ENCODE measurements at places on chromosomes 2 and 18.

DNA sequence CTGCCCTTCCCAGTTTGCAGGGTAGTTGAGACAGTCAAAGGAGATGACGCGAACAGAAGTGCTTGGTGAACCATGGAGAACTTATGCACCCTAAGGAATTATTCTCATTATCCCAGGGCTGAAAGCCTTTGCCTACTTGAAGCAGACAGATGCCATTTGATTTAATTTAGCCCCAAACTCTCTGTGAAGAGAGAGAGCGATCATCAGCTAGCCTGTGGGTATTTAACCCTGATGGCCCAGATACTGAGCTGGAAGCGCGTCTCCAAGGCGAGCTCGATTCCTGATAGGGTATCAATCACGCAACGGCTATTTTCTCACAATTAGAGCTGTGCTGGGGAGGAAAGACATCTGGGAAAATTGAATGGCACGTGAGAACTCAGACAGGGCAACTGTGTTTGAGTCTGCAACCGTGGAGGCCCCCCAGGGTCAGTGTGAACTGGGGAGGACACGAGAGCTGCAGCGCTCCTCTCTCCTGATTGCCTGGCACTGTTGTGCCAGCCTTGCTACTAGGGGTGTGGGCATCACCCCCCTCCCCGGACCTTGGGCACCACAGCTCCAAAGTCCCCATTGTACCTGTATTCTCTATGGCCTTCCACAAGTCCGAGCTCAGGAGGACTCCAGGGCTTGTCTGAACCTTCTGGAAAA, 73.2 kb downstream of the CAPN13 start:
- DNase-seq: no peak
- H3K27me3 ChIP-seq: no peaks in the 10 kb centered on the region
- no peak overlapping the region for H3K27ac ChIP-seq
- H3K4me3 ChIP-seq: no peak overlapping the region
- H3K4me1 ChIP-seq: peaks cover 6% of the 10 kb centered on the region
- no peaks in the 10 kb centered on the region for H3K36me3 ChIP-seq

GRCh38 chr2:28981016-28981441, at the start of gene TOGARAM2:
Gene TOGARAM2 (plus strand): TSS chr2:28981298. CDS start chr2:28994835, 13,537 bp downstream.
- no peak within 1 kb of the TSS for H3K27ac ChIP-seq
- H3K4me3 ChIP-seq: no peak within 1 kb of the TSS
- peaks cover 9% of the 10 kb centered on the region for H3K4me1 ChIP-seq
- DNase-seq: peak; percentile 39
- H3K36me3 ChIP-seq: no peaks in the 10 kb centered on the region
- H3K27me3 ChIP-seq: no peaks in the 10 kb centered on the region

DNA sequence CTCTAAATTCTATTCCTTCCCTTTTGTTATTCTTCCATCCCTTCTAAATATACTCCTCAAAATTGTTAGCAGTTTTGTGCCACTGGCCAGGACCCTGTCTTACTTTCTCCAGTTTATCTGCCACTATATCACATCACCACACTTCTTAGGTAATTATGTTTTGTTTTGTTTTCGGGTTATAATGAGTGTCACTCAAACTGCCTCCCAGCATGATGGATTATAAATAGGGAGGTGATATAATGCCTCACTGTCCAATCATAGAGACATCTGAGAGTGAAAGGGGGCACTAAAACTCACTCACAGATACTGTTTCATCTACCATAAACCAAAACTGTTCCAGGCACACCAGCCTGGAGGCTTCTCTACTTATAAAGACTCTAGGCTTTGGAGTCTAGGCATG, 3.5 kb downstream of the RSAD2 start:
- H3K36me3 ChIP-seq: no peaks in the 10 kb centered on the region
- H3K4me3 ChIP-seq: no peak overlapping the region
- H3K4me1 ChIP-seq: no peaks in the 10 kb centered on the region
- no peak overlapping the region for H3K27ac ChIP-seq

DNA sequence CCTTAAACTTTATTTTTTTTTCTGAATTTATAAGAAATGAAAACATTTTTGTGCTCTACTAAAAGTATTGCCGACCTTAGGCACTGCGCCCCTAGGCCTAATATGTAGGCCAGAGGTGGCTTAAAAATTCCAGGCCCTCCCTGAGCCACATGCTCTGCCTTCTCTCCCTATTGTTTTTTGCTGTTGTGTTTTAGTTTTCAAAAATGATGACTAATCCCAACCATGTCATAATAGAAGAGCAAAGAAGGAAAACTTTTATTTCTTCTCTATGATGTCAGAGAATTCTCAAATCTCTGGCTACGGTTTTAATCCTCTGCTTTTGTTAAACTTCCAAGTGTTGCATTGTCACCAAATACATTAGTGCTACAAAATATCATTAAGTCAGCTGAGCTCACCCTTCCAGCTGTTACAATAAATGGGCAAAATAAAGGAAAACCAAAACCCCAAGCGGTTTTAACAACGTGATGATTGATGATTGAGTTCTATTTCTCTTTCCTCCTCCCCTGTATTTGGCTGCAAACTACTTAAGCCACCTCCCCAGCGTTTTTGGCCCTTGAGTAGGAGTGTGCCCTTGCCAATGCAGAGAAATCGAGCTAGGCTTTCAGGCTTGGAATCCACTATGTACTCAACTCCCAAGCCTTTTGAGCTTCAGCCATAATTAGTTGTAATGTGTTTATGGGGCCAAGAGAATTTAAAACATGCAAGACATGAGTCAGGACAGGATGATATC, 163.5 kb upstream of the POU3F3 start:
- no peak overlapping the region for H3K27ac ChIP-seq
- H3K27me3 ChIP-seq: no peaks in the 10 kb centered on the region
- H3K4me1 ChIP-seq: no peaks in the 10 kb centered on the region
- no peaks in the 10 kb centered on the region for H3K36me3 ChIP-seq

DNA sequence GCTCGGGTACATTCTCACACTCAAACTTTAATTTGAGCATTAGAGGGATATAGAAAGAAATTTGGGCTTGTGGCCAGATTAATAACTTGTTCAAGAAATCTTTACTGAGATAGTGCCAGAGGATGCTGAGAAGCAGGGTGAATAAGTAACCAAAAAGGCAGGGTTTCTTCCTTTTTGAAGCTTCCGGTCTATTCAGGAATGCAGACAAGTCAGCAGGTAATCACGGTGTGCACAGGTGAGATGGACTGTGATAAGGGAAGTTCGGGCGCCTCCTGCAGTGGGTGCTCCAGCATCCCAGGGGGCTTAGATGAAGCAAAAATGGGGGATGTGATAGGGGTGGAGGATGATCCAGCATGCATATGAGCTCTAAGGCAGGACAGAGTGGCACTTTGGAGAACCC, 44.9 kb upstream of the CYP1B1 start:
- H3K27me3 ChIP-seq: no peaks in the 10 kb centered on the region
- H3K4me3 ChIP-seq: no peak overlapping the region
- no peaks in the 10 kb centered on the region for H3K4me1 ChIP-seq
- H3K27ac ChIP-seq: no peak overlapping the region
- no peak for DNase-seq
- no peaks in the 10 kb centered on the region for H3K36me3 ChIP-seq

- H3K4me1 ChIP-seq: no peaks in the 10 kb centered on the region
- DNase-seq: no peak
- H3K27ac ChIP-seq: no peak overlapping the region
- H3K27me3 ChIP-seq: no peaks in the 10 kb centered on the region
- no peak overlapping the region for H3K4me3 ChIP-seq
- no peaks in the 10 kb centered on the region for H3K36me3 ChIP-seq
Observed at GRCh38 chr2:231161252-231161839, 36.5 kb upstream of the HTR2B start.

- H3K27ac ChIP-seq: no peak overlapping the region
- H3K4me1 ChIP-seq: no peaks in the 10 kb centered on the region
- DNase-seq: no peak
- H3K4me3 ChIP-seq: no peak overlapping the region
- peaks cover 3% of the 10 kb centered on the region for H3K27me3 ChIP-seq
Observed at GRCh38 chr2:73640511-73640911, 1.7 kb downstream of the NAT8 start.

DNA sequence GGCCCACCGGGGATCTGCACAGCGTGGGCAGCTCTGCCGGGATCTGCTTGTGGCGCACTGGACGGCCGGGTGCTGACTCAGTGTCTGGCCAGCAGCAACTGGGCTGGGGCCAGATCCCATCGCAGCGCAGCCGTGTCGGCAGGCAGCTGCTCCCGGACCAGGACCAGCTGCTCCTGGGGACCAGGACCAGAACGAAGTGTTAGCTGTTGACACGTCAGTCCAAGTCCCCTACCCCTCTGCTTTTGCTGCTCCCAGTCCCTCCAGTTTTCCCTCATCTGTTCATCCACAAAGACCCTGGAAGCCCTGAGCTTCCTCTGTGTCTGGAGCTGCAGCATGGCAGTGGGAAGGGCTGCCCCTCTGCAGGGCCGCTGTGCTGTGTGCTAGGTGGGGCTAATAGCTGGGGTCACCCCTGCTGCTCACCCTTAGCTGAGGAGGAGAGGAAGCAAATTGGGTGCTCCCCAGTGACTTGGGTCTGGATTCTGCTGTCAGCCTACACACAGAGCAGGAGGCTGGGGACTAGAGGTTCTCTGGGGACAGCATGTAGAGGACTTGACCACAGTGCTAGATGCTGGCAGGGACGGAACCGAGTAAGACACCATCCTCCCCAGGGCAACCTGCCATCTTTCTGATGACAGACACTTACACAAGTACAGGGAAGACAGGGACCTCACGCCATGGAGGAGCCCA, 16.9 kb upstream of the KIF1A start:
- H3K4me3 ChIP-seq: no peak overlapping the region
- peaks cover 1% of the 10 kb centered on the region for H3K27me3 ChIP-seq
- no peak for DNase-seq
- no peaks in the 10 kb centered on the region for H3K36me3 ChIP-seq
- peaks cover under 1% of the 10 kb centered on the region for H3K4me1 ChIP-seq
